Lung (tissue), 17 donors: ENCODE measurements at places on chromosomes 3 and 15. TPM values are rescaled to one million over a fixed set of nuclear protein-coding genes. Genes with fewer than 3 reads are reported as not detected.

GRCh38 chr15:58267051-58267450 is 128.9 kb downstream of the AQP9 start:
- no peaks in the 10 kb centered on the region for H3K4me1 ChIP-seq
- H3K27me3 ChIP-seq: no peaks in the 10 kb centered on the region
- DNase-seq: no peak
- no peak overlapping the region for H3K4me3 ChIP-seq
- no peak overlapping the region for H3K27ac ChIP-seq
- H3K36me3 ChIP-seq: no peaks in the 10 kb centered on the region

TPRG1 gene
- total RNA-seq: 13.8 TPM

- no peaks in the 10 kb centered on the region for H3K4me1 ChIP-seq
- no peak overlapping the region for H3K4me3 ChIP-seq
- DNase-seq: no peak
- no peaks in the 10 kb centered on the region for H3K36me3 ChIP-seq
- no peak overlapping the region for H3K27ac ChIP-seq
These were observed 454.8 kb upstream of the CBLB start for GRCh38 chr3:106323586-106323985.

NRROS gene
- 17.6 TPM for total RNA-seq

OGG1 gene
- 31.2 TPM for total RNA-seq

DNA sequence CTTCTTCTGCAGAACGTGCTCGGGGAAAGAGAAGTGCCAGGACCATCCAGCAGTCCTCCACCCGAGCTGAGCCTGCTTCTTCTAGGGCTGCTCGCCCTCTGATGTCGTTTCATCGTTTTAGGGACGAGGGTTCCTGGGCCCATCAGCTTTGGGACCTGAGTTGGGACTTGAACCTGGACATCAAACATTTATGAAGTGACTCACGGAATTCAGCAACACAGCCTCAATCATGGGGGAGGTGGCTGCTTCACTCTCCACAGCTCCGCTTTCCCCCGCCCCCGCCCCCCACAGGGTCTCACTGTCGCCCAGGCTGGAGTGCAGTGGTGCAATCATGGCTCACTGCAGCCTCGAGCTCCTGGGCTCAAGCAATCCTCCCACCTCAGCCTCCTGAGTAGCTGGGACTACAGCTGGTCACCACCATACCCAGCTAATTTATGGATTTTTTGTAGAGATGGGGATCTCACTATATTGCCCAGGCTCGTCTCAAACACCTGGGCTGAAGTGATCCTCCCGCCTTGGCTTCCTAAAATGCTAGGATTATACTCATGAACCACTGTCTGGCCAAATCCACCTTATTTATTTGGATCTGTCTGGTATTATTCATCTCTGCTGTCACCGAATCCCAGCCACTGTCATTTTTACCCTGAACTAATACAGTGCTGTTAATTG is 725 bp upstream of the SCAMP2 start:
- no peak for DNase-seq
- no peak overlapping the region for H3K4me3 ChIP-seq
- peak overlapping the region; percentile 70 for H3K27ac ChIP-seq
- peaks cover 18% of the 10 kb centered on the region for H3K4me1 ChIP-seq
- H3K36me3 ChIP-seq: no peaks in the 10 kb centered on the region

CD96 gene
- 3.0 TPM for total RNA-seq

- H3K27me3 ChIP-seq: no peaks in the 10 kb centered on the region
- H3K27ac ChIP-seq: no peak overlapping the region
- no peak for DNase-seq
- H3K4me3 ChIP-seq: no peak overlapping the region
These were observed 397.0 kb upstream of the WNT5A start for GRCh38 chr3:55884066-55884465.
